ENCODE measurements at places on chromosomes 3 and 15. TPM values are rescaled to one million over a fixed set of nuclear protein-coding genes. Genes with fewer than 3 reads are reported as not detected.
A peak's percentile ranks its signal among the peaks of the same experiment; 100 is the strongest.

COL7A1 gene
- total RNA-seq, result 85.0 TPM

- no peak for DNase-seq
These were observed 452.0 kb downstream of the MFSD1 start for GRCh38 chr3:159253860-159254259.

GRCh38 chr3:107846279-107846852, 244.5 kb downstream of the CD47 start:
- DNase-seq, result peak; percentile 52

- DNase-seq, result no peak
These were observed 47.5 kb upstream of the TM4SF1 start for GRCh38 chr3:149424918-149425317.

- DNase-seq, result no peak
These were observed 399.0 kb upstream of the KCNMB2 start for GRCh38 chr3:178137206-178137605.

DNA sequence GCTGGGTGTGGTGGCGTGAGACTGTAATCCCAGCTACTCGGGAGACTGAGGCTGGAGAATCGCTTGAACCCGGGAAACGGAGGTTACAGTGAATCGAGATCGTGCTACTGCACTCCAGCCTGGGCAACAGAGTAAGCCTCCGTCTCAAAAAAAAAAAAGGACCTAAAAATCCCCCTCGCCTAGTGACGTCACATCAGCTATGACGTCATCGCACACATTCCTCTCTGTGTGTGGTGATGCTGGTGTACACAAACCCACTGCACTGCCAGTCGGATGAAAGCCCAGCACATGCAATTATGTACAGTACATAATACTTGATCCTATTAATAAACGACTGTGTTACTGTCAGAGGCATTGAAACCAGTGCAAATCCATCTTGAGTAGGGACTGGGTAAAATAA, 40.2 kb upstream of the SEC61A1 start:
- DNase-seq, result no peak

DNA sequence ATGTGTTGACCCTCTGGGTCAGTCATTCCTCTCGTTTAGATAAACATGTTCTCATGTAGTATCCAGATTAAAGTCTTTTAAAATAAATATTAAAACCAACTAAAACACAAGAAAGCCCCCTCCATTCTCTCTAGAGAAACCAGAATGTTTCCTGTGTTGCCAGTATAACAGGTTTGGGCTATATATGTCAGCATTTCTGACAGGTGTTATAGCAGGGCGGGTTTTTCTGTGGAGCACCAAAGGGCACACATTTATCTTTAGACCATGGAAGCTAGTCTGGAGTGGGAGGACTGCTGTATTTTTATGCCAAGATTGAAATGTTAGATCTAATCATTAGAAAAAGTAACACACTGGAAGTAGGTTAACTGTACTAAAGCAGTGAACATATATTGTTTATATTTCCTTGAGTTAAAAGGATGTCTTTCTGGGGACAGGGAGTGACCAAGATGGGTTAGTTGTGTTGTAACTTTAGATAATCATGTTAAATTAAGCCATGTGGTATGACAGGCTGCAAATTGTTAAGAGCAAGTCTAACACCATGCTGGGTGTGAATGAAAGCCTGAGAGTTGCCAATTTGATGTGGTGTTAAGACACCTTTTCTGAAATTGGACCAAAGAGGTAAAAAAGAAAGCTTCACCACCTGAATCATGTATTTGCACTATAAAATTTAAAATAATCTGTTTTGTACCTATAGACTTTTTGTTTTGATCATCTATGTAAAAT, 15.6 kb downstream of the KCTD6 start:
- no peak for DNase-seq

DNA sequence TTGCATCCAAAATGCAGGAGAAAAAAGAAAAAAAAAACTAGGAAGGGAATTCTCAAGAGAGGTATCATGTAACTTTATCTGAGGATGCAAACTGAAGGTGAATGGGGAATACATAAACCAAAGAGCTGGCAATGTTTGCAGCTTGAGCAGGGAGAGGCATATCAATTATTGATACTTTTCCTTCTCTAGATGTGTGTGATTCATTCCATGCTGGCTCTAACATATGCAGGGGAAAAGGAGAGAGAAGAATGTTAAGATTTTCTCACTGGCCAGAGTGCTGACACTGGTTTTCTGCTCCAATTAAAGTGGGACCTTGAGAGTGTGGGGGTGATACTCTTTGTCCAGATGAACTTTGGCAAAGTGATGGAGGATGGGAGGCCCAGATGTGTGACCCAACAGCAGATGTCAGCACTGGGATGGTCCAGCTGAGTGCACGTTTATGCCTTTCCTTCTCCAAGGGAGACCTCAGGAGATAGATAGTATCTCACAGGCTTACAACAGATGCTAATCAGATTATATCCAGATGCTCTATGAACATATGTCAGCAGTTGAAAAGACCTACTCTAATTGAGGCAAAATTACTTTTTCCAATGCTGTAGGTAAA, 50.0 kb upstream of the PSMD6 start:
- DNase-seq, result no peak
